ENCODE measurements at places on chromosomes 4 and X.
A peak's percentile ranks its signal among the peaks of the same experiment; 100 is the strongest.

- DNase-seq, result no peak
Measured at GRCh38 chr4:85681221-85681657, 206.3 kb downstream of the ARHGAP24 start.

GRCh38 chrX:13360146-13360545, 40.3 kb upstream of the ATXN3L start:
- DNase-seq, result no peak

DNA sequence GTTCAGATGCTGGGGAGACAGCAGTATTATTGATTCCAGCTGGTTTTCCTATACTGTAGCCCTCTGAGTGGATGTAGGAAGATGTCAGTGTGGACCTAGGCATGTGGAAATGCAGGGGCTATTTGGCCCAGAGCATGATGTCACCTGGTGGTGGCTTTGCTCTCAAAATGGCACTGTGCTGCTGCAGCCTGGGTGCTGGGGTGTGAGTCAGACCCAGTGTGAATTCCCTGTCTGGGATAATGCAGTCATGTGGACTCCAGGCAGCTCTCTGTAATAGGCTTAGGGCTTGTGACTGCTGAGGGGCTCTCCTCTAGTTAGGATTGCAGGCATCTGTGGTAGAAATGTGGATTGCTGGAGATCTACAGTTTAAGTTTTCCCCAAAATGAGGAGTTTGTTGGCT, 70.7 kb downstream of the DCAF8L2 start:
- DNase-seq, result no peak

DNA sequence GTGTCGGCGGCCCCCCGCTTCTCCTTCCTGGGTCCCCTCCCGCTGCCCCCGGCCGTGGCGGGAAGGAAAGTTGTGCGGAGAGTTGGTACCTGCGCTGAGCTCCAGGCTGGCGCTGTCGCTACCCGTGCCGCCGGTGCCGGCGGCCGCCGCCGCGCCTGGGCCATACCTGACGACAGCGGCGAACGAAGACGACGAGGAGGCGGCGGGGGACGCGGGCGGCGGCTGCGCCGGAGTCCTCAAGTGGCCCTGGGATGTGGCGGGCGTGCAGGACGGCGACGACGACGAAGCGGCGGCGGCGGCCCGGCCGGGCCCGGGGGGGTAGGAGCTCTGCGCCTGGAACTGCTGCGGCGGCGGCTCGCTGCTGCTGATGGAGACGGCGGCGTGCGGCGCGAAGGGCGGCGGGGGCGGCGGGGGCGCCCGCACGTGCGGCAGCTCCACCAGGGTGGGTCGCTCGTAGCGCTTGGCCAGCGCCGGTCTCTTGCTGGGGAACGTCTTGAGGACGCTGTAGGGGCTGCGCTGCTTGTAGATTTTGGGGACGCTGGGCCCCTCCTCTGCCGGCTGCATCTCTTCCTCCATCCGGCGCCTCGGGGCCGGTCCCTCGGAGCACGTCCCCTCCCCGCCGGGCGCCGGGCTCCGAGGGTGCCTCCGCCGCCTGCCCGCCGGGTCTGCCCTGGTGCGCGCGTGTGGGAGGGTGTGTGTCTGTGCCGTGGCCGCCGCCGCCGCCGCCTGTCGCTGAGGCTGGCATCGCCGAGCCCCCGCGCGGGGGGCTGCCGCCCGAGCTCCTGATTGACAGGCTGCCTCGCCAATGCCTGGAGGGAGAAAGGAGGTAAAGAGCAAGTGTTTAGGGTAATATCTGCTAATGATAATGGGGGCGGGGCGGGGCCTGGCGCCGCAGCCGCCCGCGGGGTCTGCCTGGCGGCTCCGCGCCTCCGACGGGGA, 618 bp downstream of the BEND4 start:
- DNase-seq, result peak; percentile 69

DNA sequence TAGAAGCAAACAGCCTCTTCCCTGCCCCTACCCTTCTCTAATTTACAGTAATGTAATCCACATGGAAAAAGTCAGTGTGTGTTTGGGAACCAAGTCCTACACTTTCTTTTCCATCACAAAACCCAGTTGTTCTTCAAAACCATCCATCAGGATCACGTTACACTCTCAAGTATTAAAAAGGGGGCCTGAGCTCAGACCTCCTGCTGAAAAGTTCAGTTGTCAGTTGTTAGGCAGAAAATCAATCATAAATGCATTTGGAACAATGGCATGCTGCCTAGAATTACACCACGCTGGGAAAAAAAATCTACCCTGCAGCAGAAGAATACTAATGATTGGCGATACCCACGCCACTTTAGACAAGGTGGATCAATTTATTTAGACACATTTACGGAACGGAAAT, 236.5 kb downstream of the PARM1 start:
- DNase-seq, result no peak

DNA sequence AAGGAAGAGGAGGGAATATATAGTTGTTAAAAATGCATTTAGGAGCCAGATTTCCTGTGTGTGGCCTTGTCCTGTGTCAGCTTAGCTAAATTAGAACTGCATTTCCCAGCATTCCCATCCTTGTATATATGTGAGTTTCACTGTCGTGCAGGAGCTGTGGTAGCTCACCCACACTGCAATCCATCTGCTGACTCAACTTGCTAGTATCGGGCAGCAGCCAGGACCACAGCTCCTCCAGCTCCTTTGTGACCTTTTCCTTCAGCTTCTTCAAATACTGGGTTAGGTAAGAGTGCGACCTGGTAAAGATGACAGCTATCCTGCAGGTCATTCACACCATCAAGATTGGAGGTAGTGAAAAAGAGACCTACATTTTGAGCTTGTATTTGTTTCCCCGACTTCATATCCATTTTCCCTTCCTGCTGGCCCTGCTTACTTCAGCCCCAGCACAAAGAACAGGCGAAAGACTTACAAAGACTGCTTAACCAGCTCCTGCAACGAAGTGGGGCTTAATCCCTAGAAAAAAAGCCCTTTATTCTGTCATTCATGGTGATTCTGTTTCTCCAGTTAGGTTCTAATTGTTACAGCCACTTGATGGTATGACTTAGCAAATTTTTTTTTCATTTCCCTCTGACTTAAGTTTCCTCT, 11.4 kb downstream of the ASIC5 start:
- no peak for DNase-seq

- no peak for DNase-seq
Measured at GRCh38 chrX:140917354-140918115, 84.9 kb upstream of the SPANXB1 start.

GRCh38 chr4:8144359-8144758, 14.3 kb downstream of the ABLIM2 start:
- no peak for DNase-seq

DNA sequence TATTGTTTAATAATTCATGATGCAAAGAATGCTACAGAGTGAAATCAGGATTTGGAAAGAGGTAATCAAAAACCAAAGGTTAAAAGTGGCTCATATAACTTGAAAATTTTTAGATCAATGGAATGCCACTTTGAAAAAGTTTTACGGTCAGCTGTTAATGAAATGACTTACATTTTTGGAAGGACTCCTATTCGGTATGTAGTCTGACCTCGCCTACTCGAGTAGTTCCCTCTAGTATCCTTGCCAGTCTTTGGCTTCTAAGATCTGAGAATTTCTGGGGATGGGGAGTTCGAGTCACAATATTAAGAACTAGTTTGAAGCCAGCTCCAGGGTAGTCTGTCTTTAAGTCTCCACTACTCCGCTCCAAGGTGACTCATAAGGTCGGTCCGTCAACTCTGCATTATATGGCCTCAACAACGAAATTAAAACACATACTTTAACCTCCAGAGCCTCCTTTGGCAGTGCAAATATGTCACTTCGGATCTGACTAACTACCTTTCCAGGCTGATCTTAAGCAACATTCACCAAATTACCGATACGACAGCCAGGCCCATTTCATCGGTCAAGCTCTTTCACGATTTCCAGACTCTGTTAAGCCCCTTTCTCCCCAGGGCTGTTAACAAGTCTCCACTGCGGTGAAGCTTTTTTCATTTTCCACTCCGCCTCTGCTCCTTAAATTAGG, 733 bp upstream of the NAA15 start:
- DNase-seq, result no peak

DNA sequence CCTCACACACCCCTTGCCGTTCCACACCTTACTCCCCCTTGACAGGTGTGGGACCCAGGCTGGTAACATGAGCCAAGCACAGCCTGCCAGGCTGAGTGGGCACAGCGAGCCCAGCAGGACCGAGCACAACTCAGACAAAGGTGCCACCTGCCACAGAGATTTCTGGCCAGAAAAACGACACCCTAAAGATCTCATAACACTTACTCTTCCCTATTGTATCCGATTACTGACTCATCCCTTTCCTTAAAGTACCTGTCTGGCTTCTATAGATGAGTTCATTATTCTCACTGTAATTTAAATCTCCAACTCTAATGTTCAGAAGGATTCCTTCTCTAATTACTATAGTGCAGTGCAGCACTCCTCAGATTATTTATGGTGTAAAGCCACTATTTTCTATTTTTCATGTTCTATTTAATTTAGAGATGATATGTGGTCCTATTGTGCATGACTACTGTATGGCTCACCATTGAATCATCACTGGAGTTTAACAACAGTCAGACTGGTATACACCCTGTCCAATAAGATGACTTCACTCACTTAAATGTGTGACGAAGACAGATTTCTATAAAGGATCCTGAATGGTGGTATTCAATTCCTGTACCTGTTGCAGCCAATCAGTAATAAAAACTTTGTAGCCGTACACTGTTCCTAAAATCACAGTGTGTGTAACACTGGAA, 7.6 kb upstream of the SYTL5 start:
- no peak for DNase-seq

DNA sequence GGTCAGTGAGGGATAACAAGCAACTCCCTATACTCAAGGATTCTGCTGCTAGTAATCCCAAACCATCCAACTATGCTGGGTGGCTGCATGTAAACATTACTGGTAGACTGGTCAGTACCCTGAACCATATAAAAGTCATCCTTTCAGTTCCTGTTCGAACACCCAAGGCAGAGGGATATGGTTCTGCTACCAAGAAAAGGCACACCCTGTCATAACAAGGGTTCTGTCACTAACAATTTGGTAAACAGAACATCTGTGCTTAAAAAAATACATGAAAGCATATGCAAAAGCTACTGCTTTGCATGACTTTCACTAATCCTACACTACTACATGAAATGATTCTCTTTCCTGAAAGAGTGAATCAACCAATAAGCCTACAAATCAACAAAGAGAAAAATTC, 76.8 kb upstream of the MCF2 start:
- DNase-seq, result no peak

DNA sequence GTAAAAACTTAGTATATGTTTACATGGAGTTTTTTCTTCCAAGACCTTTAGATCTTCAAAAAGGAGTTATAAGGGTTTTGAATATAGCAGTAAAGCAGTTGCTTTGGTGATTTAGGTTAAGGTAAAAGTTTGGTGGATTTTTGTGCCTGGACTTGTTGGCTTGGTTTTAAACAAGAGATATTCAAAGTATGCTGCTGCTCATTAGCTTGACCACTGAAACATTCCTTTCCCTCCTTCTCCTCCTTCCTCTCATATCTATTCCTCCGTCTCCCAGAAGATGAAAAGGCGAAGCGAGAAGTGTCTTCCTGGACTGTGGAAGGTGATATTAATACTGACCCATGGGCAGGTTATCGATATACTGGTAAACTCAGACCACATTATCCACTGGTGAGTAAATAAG, 38.4 kb downstream of the METAP1 start:
- DNase-seq, result no peak

DNA sequence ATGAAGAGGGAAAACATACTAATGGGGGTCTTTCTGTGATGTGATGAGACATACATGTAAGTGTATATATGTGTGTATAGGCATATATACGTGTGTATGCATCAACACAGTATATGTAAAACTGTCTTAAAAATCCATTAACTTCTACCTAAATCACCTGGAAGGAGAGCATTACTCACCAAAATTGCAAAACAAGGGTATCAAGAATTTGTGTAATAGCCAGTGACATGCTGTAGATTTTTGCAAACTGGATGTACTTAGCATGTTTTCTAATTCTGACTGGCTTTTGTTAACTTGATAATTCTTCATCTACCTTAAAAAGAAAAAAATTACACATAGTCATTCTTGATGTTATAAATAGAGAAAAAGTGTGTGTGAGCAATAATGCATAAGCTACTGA, 104.7 kb downstream of the PRRG1 start:
- no peak for DNase-seq

DNA sequence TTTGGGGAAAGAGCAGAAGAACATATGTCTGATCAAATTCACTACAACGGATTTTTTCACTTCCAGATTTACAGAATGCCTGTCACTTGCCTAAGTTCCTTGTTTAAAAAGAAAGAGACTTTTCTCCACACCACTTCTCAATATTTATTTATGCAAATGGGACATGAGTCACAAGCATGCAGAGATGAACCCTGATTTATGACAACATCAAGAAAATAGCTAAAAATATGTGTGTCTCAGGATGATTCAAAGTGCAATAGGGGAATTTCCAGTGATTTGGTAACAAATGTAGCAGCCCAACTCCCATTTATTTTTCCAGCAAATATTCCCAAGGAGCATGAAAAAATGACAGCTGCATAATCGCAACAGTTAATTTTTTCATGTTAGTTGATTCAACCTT, 180.4 kb upstream of the FAT1 start:
- DNase-seq, result no peak

DNA sequence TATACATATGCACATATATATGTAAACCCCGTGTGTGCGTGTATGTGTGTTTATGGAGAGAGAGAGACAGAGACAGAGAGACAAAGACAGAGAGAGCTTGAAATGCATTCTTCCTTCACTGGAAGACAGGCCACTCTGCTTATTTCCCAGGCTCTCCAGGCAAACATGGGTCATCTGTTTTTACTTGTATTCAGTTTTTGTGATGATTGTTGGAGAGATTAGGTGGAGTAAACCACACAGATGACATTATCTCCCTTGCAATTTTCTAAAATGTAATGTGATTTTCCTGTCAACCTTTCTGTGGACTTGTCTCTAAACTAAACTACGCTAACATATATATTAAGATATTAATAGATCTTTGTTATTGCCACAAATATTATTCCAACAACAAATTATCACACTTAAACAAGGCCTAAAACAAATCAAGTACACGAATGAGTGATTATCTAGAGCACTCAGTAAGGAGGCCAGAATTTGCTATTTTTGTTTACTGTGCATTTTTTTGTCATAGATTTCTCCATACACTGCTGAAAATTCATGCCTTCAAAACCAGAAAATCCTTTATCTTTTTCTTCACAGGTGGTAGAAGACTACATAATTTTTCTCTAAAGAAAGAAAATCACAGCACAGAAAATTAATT, 251.8 kb upstream of the SLIT2 start:
- DNase-seq, result no peak

DNA sequence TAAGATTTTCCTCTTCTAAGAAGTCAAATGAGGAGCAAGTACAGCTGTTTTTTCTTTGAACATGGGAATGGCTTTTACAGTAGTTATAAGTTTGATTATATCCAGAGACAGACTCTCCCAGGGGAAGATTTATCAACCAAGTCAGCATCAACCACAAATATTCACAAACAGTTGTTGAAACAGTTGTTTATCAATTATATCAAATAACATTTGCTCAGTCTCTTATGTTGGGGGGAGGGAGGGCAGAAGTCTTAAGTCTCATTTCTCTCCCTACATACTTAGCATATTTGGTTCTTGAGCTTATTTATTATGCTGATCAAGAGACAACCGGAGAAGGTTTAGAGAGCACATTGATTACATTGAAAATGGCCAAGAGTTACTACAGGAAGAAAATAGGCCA, 110.1 kb downstream of the FBXO8 start:
- DNase-seq, result no peak

- DNase-seq, result no peak
Measured at GRCh38 chr4:71187404-71188155, 151.2 kb upstream of the SLC4A4 start.

- DNase-seq, result peak; percentile 67
Measured at GRCh38 chr4:38154681-38155588, 194.7 kb downstream of the PTTG2 start.

GRCh38 chr4:128310266-128310697, 22.7 kb upstream of the PGRMC2 start:
- DNase-seq, result no peak

Data from activated effector memory CD4-positive, alpha-beta T cell treated with anti-CD3 and anti-CD28 coated beads, Interleukin-2, amount 50 U/mL, for 16 hours (primary cell).